ENCODE measurements at places on chromosomes 12 and 14. TPM values are rescaled to one million over a fixed set of nuclear protein-coding genes. Genes with fewer than 3 reads are reported as not detected.

DNA sequence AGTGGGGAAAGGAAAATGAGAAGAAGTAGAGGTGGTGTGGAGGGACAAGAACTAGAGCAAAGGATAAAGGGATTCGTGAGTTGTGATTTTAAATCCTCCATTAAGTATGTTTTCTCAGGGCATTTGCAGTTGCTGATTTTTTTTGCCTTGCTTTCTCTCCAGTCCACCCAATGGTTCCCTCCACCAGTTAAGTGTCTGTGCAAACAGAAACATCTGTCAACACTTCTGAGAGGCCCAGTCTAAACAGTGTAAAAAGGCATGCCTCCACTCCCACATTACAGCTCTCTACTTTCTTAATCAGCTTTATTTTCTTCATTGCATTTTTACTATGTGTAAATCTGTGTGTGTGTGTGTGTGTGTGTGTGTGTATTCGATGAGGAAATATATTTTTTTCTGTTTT lies 141.2 kb downstream of the PPFIA2 start:
- no peak for DNase-seq

DNA sequence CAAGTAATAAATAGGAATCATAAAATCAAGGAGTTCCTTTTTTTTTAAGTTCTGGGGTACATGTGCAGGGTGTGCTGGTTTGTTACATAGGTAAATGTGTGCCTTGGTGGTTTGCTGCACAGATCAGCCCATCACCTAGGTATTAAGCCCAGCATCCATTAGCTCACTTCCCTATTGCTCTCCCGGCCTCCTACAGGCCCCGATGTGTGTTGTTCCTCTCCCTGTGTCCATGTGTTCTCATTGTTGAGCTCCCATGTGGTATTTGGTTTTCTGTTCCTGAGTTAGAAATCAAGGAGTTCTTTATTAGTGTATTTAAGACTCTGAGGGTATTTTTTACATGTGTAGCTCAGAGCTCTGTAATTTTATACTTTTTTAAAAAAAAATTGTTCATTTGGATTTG lies 86.0 kb downstream of the SCFD1 start:
- DNase-seq: no peak

GRCh38 chr14:66216763-66217162 lies 269.4 kb upstream of the CCDC196 start:
- DNase-seq: no peak

DDHD1 gene
- 2.1 TPM for polyA plus RNA-seq

DNA sequence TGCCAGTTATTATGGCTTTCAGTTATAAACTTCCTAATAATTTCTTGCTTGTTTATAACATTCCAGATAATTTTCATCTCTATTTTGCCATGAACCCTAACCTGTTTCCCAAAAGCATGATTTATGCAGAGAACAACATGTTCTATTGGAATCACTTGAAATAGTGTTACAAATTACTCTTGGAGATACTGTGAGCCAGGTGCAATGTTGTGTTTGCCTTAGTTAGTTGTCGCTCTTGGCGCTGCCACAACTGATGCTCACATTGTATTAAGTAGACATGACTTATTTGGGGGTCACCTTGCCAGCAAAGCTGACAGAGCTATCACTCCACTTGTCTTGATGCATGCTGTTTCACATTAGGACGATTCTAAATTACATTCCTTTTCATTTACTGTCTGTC lies 49.4 kb downstream of the TSPAN8 start:
- no peak for DNase-seq

DNA sequence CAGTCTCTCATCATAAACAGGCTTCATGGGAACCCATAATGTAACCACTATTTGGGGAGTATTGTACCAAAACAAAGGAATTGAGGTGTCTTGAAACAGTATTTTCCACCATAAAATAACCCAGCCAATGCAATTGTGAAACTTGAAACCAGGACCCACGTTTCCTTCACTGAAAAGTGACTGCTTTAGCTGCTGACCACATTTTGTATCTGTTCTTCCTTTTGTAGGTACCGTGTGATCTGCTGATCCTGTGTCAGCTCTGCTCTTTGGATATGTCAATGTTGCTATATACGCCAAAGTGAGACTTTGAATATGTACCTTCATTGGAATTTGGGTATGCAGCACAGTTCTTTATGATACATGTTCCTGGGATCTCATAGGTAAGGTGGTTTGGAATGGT lies 95.1 kb upstream of the CNTN1 start:
- no peak for DNase-seq

- no peak for DNase-seq
Measured at GRCh38 chr12:132739600-132740312, 21.9 kb downstream of the ANKLE2 start.

- no peak for DNase-seq
Measured at GRCh38 chr14:65554837-65555236, 142.3 kb downstream of the FUT8 start.

GRCh38 chr14:55600784-55601561 lies 21.0 kb downstream of the KTN1 start:
- DNase-seq: no peak

DNA sequence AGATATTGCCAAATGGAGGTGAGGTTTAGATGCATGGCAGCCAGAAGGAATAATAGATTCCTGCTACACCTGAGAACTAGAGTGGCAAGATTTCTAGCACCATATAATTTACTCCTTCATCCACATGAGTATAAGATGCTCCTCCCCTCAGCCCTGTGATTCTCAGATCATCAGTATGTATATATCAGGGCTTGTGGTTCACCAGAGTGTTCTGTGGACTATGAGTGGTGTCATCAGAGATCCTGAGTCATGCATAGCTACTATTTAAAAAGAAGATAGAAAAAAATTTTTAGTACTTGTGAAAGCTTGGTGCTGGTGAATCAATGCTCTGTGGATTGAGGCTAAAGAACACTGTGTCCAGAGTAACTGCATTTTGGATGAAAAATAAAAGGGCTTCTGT lies 285.9 kb downstream of the BMP4 start:
- DNase-seq: no peak

C12orf75 gene
- 0.86 TPM for polyA plus RNA-seq

TXNDC16 gene
- 1.2 TPM for polyA plus RNA-seq

DNA sequence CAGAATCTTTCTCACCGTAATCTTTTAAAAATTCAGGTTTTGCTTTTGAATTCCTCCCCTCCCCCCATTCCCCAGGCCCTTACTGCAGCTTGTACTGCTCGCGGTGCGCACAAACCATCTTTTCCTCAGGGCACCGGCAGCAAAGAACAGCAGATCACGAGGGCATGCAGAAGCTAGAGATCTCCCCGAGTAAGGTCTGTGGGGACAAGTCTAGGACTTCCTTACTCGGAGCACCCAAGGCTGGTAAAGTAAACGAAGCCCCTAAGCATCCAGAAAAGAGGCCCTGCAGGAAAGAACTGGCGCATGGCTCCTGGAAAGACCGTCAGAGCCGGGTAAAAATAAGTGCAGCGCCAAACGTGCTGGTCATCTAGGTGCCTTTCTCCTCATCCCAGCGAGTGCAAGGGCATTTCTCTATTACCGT lies 727 bp downstream of the LDHB start:
- no peak for DNase-seq

EDDM3A gene
- polyA plus RNA-seq: not detected

DNA sequence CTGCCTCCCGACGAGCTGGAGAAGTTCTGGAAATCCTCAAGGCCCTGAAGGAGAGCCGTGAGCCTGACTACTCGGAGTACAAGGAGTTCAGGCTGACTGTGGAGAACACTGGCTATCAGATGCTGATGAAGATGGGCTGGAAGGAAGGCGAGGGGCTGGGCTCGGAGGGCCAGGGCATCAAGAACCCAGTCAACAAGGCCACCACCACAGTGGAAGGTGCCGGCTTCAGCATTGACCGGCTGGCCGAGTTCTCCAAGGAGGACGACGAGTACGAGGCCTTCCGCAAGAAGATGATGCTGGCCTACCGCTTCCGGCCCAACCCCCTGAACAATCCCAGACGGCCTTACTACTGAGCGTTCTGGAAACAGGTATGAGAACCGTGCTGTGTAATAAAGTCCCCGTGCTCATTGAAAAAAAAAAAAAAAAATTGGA lies 366.1 kb upstream of the ATXN7L3B start:
- no peak for DNase-seq

MUCL1 gene
- not detected for polyA plus RNA-seq

- no peak for DNase-seq
Measured at GRCh38 chr12:101878243-101878821, 952 bp downstream of the DRAM1 start.

- peak; percentile 71 for DNase-seq
Measured at GRCh38 chr12:9064815-9065606, 50.7 kb downstream of the A2M start.

DNA sequence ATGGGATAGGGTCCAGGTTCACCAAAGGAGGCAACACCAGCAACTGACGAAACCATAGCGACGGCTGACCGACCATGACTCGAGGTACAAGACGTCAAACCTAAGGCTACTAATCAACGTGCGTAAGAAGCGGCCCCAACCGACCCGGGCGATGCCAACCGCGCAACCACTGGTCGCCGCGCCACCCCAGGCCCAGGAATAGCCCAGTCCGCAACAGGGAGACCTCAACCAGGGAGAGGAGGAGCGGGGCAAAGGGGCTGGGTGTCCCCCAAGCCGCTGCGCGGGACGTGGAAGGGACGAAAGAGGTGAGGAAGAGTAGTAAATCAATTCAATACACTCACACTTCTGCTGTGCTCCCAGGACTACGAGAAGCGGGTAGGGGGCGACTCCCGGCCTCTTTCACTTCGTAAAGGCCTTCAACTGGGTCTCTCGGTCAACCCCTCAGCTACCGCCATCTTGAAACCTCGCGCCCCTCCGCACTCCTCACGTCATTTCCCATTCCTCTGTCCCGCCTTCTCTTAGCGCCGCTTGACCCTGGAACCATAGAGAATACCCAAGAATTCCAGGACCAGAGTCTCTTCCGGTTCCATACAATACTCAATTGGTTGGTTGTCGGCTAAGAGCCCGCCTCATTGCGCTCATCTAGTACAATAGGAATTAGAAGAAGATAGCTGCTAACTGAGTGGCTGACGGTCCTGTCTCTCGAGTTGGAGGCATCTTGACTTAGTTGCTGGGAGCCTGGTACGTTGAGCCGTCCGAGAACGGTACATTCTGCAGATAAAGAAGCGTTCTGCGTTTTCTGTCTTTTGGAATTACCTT lies at the start of the genes C12orf60 and WBP11:
Gene C12orf60, plus strand, starts transcription at position 660 of the 819 bp plus-strand sequence. CDS start 19,266 bp downstream, outside the sequence.
Gene WBP11, minus strand, starts transcription at position 468 of the 819 bp plus-strand sequence. CDS start 2,095 bp downstream, outside the sequence.
- DNase-seq: peak; percentile 97

GRCh38 chr12:116381744-116382685 lies 104.5 kb upstream of the MED13L start:
- DNase-seq: no peak

DNA sequence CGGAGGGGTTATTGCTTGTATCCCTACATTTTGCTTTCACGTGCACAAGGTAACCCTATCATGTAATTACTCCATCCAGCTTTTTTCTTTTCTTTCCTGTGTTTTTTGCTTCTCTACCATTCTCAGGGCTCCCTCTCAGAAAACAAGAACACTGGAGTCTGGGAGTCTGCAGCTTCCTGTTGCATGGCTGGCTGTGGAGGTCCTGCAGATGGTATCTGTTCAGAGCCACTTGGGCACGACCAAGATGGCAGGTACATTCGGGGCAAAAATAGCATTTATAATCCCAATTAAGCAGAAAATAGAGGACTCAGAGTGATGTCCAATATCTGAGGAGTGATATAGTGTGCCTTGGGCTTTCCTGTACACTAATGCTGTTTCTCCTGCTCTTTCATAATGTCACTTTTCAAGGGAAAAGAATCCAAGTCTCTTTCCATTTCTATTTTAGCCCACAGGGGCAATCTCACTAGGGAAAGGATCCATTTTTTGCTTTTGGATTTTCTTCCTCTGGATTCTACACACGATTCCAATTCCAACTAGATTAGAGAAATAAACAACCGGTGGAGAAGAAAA lies 3.2 kb upstream of the NUMB start:
- no peak for DNase-seq

DNA sequence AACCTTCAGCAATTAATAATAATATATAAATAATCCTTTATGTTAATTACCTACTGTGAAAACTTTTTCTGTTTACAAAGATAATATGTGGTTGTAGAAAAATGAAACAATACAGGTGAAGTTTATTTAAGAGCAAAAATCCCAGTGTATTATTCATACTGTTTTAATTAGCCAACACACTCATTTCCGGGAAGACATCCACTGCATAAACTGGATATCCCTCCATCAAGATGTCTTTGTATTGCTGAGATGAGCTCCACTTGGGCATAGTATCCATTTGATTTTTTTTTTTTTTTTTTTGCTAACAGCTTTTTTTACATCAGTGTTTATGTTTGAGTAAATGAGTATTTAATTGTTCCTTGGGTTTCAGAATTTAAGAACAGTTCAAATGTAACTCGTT lies 13.7 kb upstream of the DERA start:
- DNase-seq: no peak

IL26 gene
- not detected for polyA plus RNA-seq

GRCh38 chr12:41663598-41664265 lies 475.6 kb downstream of the PDZRN4 start:
- DNase-seq: no peak

DNA sequence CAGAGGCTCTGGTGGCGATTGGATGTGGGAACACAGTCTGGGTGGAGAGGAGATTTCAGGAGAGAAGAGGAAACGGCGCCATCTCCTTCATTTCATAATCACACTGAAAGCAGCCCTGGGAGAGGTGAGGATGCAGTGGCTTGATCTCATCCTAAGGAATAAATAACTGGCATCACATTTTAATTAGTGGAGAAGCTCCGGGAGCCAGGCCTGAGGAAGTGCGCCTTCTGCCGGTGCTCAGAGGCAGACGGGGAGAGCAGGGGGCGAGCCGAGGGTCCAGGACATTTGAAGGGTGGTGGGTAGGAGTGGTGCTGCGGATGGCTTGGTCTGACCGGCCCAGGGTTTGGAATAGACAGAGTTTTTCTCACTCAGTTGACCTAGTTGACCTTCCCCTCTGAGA lies 265.0 kb downstream of the CACNA1C start:
- no peak for DNase-seq

PLEKHG3 gene
- 9.4 TPM for polyA plus RNA-seq

RD3L gene
- polyA plus RNA-seq: 2.9 TPM

DNA sequence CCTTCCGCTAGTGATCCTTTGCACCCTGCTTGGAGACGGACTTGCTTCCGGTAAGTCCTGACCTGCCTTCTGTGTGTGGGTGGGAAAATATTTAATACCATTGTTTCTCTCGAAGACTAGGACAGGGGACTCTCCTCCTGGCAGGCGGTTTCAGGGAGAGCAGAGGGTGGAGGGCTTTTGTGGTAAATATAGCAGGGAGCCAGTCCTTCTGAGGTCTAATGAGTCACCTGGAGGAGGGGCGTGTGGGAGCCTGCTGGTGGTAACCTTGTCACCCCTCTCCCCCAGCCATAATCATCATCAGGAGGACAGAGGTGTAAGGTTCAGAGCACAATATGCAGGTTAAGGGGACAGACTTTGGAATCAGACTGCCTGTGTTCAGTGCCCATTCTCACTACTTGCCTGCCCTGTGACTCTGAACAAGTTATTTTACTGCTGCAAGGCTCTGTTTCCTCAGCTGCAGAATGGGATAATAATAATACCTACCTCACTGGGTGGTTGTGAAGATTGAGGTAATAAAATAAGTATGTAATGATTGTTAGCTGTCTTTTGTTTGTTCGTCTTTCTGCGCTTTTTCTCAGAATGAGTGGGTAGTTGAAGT lies 47.4 kb downstream of the SUSD6 start:
- DNase-seq: no peak

GRCh38 chr12:70110085-70110484 lies 133.1 kb upstream of the CNOT2 start:
- DNase-seq: no peak

TAS2R13 gene
- polyA plus RNA-seq: 0.04 TPM

DGKA gene
- polyA plus RNA-seq: 6.4 TPM
